ENCODE measurements at places on chromosomes 16 and 17. TPM values are rescaled to one million over a fixed set of nuclear protein-coding genes. Genes with fewer than 3 reads are reported as not detected.

GRCh38 chr16:87603684-87604633 lies 1.7 kb downstream of the JPH3 start:
- no peak for DNase-seq

- no peak for DNase-seq
Measured at GRCh38 chr16:73506568-73507056, 458.7 kb upstream of the ZFHX3 start.

GRCh38 chr17:2030779-2031163 lies 818 bp downstream of the DPH1 start:
- peak; percentile 91 for DNase-seq

DNA sequence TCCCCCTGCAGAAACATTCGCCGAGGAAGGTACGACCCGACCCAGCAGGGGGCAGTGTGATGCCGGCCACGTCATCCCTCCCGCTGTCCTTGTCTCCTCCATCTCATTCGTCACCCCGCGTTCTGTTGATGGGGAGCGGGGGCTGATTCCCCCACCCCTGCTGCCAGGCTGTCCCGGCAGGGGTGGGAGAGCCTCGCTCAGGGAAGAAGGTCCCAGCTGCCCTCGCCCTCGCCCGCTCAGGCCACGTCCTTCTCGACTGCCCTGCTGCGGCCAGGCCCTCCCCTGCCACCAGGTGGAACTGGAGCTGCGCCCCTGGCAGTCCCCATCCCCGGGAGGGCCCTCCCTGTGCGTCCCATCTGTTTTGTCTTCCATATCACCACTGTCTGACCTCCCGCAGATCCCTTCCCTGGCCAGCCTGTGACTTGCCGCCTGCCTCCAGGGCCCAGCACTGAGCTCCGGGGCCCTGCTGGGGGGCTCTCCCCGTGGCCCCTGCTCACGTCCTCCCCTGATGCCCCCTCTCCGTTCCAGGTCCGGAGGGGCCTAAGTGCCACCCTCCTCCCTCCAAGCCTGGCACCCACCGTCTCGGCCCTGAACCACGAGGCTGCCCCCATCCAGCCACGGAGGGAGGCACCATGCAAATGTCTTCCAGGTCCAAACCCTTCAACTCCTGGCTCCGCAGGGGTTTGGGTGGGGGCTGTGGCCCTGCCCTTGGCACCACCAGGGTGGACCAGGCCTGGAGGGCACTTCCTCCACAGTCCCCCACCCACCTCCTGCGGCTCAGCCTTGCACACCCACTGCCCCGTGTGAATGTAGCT lies 20.6 kb downstream of the ADAM11 start:
- peak; percentile 70 for DNase-seq

DNA sequence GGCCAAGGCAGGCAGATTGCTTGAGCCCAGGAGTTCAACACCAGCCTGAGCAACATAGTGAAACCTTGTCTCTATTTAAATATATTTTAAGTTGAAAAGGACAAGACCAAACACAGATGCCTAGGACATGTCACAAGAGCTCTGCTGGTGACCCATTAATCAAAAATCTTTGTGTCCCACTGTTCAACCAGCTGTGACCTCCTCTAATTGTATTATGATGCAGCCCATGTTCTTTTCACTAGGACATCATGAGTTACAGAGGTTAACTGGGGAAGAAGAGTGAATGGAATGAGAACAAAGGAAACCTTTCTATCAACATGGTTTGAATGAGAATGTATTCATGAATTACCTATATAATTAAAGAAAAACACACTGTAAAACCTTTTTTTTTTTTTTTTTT lies 7.0 kb downstream of the EFTUD2 start:
- DNase-seq, result no peak

- DNase-seq, result no peak
Measured at GRCh38 chr17:16980813-16981731, 9.2 kb upstream of the TNFRSF13B start.

DNA sequence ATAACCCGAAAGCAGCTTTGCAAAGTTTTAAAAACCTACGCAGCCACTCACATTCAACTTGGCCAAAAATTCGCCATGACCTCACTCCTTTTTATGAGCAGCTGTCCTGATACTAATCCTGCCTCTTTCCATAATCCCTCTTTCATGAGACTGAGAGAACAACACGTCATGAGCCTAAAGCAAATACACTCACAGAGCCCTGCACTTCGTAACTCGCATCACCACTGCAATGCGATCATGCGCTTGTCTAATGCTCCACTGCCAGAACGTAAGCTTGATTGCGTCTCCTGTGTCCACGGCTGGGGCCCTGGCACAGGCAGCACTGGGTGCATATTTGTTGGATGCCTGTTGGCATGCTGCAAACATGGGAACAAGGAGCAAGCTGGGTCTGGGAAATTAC lies 36.2 kb downstream of the CDRT4 start:
- peak; percentile 19 for DNase-seq

- DNase-seq, result no peak
Measured at GRCh38 chr17:75517297-75517865, 1.1 kb downstream of the TSEN54 start.

SOST gene
- 0.09 TPM for total RNA-seq

SALL1 gene
- 0.16 TPM for total RNA-seq

KRTAP1-1 gene
- total RNA-seq, result not detected

C1QL1 gene
- not detected for total RNA-seq
